Activated naive CD8-positive, alpha-beta T cell treated with anti-CD3 and anti-CD28 coated beads, Interleukin-2, amount 50 U/mL, for 24 hours (primary cell): ENCODE measurements at places on chromosomes 4 and X.

- peaks cover 8% of the 10 kb centered on the region for H3K27me3 ChIP-seq
- no peak for DNase-seq
- no peaks in the 10 kb centered on the region for H3K4me1 ChIP-seq
- no peak overlapping the region for H3K4me3 ChIP-seq
These were observed 43.6 kb upstream of the SPP1 start for GRCh38 chr4:87931932-87932331.

DNA sequence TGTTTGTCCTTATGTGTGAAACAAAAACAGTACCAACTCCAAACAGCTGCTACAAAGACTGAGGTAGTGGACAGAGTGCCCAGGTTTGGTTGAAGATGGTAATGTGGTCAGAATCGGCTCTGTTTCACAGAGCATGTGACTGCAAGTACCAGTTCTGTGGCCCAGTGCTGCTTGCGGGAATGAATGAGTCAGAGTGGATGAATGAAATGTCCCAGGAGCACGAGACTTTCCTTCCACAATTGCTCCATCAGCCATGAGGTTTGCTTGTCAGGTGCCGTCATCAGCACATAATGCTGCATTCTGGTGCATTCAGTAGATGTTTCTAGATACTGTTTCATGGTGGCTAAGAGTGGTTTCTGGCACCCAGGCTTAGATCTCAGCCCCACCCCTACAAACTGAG is 84.2 kb downstream of the GPR143 start:
- no peak for DNase-seq
- H3K27ac ChIP-seq = no peak overlapping the region
- peaks cover 13% of the 10 kb centered on the region for H3K36me3 ChIP-seq

DNA sequence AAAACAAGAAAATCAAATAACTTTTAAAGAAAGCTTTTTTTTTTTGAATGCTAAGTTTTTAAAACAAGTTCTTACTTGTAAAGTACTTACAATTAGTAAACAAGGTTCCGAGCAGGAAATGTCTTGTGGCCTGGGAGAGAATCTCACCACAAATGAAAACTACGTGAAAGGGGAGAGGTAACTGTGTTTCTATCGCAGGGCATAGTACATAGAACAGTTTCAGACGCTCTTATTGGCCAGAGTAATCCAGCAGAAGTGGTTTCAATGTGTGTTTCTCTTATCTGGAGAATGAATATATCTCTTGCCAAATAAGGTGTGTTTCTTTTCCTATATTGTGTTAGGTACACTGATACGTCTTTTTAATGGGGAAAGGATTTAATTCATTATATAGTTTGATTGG is at the start of gene PLAC8:
TSS of gene PLAC8 (minus strand) at position 154 of the 400 bp plus-strand sequence. CDS start 6,808 bp downstream, outside the sequence.
- peaks cover 50% of the 10 kb centered on the region for H3K4me1 ChIP-seq
- H3K4me3 ChIP-seq = peak within 1 kb of the TSS; percentile 89
- DNase-seq = no peak
- H3K36me3 ChIP-seq = no peaks in the 10 kb centered on the region

DNA sequence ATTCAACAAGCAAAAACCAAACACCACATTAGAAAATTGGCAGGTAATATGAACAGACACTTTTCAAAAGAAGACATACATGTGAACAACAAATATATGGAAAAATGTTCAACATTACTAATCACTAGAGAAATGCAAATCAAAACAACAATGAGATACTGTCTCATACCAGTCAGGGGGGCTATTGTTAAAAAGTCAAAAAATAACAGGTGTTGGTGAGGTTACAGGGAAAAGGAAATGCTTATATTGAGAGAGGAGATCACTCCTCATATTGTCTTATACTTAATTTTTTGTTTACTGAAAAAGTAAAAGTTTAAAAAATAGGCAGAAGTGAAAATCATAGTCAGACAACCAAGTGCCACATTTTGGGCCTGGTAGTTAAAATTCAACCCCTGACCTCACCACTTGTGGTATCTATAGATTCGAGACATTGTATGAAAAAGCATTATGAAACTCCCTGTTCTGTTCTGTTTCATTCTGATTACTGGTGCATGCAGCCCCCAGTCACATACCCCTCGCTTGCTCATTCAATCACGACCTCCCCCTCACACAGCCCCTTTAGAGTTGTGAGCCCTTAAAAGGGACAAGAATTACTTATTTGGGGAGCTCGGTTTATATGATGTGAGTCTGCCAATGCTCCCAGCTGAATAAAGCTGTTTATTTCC is 153.7 kb upstream of the FGF16 start:
- no peaks in the 10 kb centered on the region for H3K4me1 ChIP-seq
- no peaks in the 10 kb centered on the region for H3K36me3 ChIP-seq
- H3K27me3 ChIP-seq = no peaks in the 10 kb centered on the region
